ENCODE measurements at places on chromosomes 7 and 10. TPM values are rescaled to one million over a fixed set of nuclear protein-coding genes. Genes with fewer than 3 reads are reported as not detected.
A peak's percentile ranks its signal among the peaks of the same experiment; 100 is the strongest.

GRCh38 chr7:121406944-121407343, 10.8 kb upstream of the FAM3C start:
- DNase-seq: no peak

Gene COL28A1
- 0.15 TPM for total RNA-seq

- DNase-seq: peak; percentile 16
Measured at GRCh38 chr10:51389415-51390321, 309.7 kb downstream of the CSTF2T start.

GRCh38 chr10:131674130-131674529, 226.7 kb upstream of the PPP2R2D start:
- DNase-seq: no peak

Gene MMP21
- 0.79 TPM for total RNA-seq

DNA sequence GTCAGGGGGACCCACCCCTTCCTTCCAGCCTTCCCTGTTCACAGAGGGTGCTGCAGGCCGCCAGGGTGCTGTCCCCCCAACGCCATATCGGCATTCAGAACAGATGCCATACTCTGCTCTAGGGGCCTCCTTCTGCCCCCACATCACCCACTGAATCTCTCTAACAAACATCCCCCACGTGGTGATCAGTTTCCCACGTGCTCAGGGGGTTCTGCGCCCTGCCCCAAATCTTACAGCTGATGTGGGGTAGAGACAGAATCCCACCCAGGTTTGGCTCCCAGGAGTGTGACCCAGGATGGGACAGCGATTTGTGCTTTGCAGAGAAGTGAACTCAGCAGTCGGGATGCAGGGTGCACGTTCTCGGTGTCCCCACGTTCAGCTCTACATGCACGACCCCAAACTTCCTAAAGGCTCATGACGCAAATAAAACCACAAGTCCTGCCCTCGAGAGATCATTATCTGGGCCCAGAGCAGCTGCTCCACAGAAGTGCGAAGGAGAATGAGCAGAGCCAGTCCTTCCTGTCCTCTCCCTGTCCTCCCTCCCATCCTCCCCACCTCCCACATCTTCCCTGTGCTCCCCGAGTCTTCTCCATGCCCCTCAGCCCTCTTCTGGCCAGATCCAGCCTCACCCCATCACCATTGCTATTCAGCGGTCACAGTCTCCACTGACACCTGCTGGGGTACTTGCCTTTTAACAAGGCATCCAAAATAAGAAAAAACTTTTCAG, 423.4 kb downstream of the DNAJB6 start:
- no peak for DNase-seq

Gene FRAT1
- total RNA-seq: 20.2 TPM

Gene FBXO24
- total RNA-seq: 1.6 TPM

DNA sequence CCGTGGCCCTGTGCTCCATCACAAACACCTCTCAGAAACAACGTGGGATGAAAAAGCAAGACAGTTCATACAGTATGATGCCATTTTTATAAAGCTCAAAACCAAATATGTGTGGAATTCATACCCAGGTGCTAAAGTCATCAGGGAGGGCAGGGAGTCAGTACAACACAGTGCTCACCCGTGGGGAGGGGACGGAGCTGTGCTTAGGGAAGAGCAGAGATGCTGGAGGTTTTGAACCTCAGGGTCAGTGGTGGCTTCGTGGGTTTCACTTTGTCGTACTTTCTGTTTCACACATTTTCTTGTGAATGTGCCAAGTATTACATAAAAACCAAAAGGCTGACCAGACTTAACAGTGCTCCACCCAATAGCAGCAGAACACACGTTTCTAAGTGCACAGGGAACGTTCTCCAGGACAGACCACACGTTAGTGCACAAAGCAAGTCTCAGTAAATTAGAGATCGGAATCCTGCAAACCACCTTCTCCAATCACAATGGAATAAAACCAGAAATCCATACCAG, 21.2 kb downstream of the ZMIZ2 start:
- peak; percentile 20 for DNase-seq

Gene TACC2
- not detected for total RNA-seq

Gene UTF1
- not detected for total RNA-seq
